Left renal pelvis (tissue), 4 donors: ENCODE measurements at places on chromosomes 7 and 10. TPM values are rescaled to one million over a fixed set of nuclear protein-coding genes. Genes with fewer than 3 reads are reported as not detected.

DNA sequence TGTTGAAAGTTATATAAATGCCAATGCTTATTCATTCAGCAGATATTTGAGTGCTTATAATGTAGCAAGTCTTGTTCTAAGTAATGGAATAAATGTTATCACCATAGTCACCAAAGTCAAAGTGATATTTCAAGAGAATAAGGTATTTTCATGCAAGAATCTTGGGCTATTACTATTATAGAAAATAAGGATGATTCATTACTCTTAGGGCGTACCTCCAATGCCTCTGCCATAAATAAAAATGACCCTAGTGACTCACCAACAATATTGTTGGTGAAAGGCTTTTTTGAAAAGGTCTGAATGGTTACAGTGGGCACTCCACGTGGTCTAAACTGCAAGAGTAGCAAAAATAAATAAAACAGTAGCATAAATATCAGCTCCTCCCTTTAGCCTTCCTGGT lies 68.4 kb downstream of the RALA start:
- DNase-seq: no peak

GRCh38 chr7:74069790-74070618 lies 13.6 kb upstream of the LIMK1 start:
- no peak for DNase-seq

- no peak for DNase-seq
Observed at GRCh38 chr7:69515495-69516212, 82.6 kb upstream of the AUTS2 start.

- no peak for DNase-seq
Observed at GRCh38 chr10:107168738-107169137, 4.2 kb upstream of the SORCS1 start.

DNA sequence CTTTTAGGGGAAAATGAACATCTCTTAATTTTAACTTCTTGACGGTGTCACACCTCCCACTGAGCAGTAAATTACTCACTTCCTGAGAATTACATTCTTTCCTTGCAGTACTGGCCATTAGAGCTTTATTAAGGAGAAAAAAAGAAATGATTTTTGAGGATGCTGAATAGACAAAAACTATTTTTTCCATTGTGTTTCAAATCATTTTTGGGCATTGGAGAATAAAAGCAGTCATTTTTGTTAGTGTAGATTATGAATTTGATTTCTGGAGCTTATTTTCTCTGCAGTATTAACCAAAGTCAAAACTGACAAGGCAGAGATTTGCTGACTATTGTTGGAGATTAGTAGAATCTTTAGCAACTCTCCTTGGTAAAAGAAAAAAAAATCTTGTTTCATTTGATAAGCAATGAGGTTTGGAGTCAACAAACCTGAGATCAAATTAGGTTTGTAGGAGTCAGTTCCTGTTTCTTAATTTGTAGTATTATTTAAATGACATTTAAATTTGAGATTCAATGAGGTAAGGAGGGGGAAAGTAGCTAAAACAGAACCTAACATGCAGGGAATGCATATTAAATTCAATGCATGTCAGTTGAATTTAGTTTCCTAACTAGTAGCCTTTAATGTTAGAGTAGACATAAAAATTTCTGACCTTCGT lies 70.6 kb downstream of the AP3M1 start:
- no peak for DNase-seq

- DNase-seq: no peak
Observed at GRCh38 chr7:50739744-50740435, 42.8 kb downstream of the GRB10 start.

- no peak for DNase-seq
Observed at GRCh38 chr7:85162721-85163120, 24.1 kb downstream of the SEMA3D start.

GRCh38 chr7:102446387-102447156 lies 13.2 kb downstream of the ORAI2 start:
- DNase-seq: no peak

DNA sequence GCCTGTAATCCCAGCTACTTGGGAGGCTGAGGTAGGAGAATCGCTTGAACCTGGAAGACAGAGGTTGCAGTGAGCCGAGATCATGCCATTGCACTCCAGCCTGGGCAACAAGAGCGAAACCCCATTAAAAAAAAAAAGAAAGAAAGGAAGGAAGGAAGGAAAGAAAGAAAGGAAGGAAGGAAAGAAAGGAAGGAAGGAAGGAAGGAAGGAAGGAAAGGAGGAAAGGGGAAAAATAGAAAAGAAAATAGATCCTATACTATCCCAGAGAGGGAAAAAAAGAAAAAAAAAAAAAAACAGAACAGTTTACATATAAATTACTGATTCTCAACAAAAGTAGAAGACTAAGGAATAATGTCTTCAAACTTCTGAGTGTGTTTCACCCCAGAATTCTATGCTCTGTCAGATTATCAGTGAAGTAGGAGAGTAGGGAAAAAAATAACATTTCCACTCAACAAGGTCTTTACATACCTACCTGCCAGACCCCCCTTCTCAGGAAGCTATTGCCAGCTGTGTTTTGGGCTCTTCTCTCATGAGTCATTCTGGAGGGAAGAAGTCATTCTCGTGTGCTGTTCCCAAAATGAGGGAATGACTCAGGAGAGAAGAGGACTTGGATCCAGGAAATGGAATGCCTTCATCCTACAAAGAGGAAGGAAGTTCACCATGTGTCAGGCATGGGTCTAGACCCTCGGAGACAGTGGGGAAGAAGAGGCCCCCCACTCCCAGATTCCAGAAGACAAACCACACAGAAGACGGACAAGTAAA lies 20.9 kb downstream of the RGS10 start:
- DNase-seq: no peak

DNA sequence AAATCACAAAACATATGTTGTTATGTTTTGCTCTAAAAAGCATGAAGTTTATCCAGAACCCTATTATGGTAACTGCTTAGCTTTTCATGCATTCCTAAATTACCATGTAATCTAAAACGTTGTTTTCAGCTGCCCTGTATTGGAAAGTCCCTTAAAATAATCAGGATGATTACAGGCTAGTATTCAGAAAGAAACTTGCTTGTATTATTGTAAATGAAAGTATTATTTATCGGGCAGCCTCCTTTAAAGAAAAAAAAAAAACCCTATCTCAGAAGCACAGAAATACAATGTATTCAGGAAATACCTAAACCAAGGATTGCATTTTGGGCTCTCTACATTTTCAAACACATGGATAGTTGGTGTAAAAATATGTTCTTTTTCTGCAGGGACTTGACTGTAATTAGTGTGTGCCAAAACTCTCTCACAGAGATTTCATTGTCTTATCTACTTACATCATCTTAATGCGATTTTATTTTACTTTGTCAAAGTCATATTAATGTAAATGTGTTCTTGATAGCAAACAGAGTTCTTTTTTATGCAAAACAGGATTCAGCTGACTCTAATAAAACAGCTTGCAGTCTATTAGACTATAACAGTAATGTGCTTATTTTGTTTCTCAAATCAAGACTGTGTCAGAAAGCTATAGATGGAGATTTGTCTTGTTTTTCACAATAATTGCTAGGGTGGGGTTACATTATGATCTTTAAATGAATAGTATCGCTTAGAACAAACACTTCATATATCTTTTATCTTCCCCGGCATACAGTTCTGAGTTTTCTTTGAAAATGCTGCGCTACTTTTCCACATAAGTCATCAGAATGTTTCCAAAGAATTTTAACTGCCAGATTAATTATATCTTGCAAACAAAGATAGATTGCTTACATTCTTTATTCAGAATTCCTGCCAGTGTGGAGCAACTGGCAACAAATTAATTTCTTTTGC lies 65.3 kb upstream of the ARID5B start:
- DNase-seq: peak; percentile 35

DNA sequence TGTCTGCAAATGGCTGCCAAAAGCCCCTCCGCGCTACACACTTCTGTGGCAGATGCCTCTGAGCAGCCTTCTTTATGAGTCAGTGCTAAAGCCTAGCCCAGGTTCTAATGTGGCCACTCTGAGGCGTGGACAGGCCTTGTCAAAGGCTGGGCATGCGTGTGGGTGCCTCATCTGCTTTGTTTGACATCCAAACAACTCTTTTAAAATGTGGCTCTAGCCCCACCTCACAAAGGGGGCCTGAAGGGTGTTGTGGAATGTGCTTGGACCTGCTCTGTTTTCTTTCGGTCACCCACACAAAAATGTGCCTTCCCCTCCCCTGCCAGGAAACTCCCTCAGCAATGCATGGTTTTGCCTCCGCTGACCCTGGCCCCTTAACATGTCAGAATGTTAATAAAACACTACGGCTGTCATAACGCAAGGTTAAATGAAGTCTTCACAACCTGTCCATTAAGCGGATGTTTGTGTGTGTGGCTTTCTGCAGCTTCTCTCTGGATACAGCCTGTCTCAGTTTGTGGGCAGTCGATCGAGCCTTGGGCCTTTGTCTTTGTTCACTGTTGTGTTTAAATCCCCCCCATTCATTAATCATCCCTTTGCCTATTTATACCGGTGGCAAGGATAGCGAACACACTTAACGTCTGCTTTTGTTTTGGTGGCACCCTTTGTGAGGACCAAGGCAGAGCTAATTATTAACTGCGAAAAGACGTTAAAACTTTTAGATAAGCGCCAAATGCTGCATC lies 718.9 kb downstream of the LRMDA start:
- peak; percentile 59 for DNase-seq

DNA sequence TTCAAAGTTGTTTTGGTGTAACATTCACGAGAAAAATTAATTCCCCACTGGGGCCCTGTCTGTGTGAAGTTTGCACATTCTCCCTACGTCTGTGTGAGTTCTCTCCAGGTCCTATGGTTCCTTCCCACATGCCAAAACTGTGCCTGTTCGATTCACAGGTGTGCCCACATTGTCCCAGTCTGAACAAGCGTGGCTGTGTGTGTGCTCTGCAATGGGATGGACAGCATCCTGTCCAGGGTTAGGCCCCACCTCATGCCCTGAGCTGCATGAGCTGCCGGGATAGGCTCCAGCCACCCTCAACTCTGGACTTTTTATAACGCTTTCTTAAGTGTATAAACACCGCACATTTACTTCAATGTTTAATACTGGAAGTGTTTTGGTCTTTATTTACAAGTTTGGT lies 55.4 kb downstream of the ARHGAP21 start:
- DNase-seq: no peak

GRCh38 chr10:94902080-94902479 lies 36.4 kb upstream of the CYP2C9 start:
- DNase-seq: no peak

Gene PTPRE
- polyA plus RNA-seq: 6.7 TPM

Gene GBX1
- not detected for polyA plus RNA-seq
